Hepatic stellate cell (primary cell): ENCODE measurements at places on chromosomes 11 and 22.
A peak's percentile ranks its signal among the peaks of the same experiment; 100 is the strongest.

GRCh38 chr11:96090711-96091110 lies 166.8 kb upstream of the MTMR2 start:
- peak; percentile 41 for DNase-seq

- no peak for DNase-seq
Measured at GRCh38 chr11:44246726-44247125, 63.2 kb downstream of the ALX4 start.

DNA sequence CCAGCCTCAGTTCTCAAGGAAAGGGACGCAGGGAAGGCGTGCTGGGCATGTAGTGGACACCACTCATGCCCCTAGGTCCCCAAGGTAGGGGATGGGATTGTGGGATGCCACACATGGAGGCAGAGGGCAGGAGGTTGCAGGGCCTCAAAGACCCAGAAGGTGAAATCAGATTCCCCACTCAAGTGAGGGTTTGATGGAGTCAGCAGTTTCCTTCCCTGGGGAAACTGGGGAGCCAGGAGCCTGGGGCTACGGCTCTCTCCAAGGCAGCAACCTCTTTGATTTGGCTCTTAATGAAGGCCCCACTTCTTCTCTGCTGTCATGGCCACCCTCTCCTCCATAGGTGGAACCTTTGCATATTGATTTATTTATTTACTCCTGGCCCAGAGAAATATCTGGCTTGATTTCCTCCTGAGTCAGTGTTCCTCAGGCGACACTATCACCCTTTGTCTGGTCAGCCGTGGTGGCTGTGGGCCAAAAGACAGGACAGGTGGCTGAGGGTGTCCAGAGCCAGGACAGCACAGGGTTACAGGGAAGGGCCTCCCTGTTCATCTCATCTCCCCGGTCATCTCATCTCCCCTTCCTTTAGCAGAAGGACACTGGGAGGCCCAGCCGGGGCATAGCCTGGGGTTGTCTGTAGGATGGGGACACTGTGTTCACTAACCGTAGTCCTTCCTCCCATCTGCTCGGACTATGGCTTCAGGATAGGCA lies 9.6 kb downstream of the GNAZ start:
- DNase-seq: no peak

DNA sequence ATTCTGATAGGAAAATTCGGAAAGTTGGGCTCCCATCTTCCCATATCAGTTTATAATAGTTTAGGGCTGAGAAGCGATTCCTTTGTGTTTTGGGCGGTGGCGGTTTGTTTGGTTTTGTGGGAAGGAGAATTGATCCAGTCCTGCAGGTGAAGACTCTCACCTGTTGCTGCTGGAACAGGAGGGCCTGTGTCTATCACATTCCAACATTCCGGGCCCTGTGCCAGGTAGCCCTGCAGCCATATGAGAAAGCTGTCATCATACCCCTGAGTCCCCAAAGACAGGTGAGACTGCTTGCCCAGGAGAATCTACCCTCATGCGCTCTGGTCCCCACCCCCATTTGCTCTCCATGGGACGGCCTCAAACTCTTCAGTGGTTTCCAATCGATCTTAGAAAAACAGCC lies 62.1 kb downstream of the TRAF6 start:
- DNase-seq: no peak

DNA sequence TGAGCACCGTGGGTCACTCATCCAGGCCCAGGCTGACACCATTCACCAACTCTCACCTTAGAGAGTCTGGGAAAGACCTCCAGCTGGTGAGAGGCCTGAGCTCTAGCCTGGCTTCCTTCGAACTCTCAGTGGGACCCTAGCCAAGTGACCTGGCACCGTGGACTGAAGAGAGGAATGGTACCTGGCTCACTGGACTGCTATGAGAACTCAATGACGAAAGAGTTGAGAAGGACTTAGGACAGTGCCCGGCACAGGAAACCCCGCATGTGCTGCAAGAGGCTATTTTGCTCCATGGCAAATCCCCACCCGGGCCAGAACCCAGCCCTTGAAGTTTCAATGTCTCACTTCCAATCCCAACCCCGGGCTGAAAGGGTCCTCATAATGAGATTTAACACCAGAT lies 605 bp upstream of the RAPSN start:
- no peak for DNase-seq

DNA sequence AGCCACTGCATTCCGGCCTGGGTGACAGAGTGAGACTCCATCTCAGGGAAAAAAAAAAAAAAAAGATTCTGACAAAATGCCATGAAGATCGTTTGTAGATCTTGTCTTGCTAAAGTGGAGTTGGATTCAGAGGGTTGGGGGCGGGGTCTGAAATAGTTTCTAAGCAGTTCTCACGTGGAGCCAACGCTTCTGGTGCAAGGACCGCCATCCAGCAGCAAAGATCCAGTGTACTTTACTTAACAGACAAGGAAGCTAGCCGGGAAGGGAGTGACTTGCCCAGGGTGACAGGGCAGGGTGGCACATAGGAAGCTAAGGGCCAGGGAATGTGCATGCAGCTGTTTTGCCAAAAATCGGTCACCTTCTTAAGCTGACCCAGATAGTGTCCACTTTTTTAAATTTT lies 27.4 kb downstream of the APOL1 start:
- DNase-seq: no peak

- peak; percentile 90 for DNase-seq
Measured at GRCh38 chr22:30485362-30485988, 13.7 kb upstream of the SEC14L3 start.

DNA sequence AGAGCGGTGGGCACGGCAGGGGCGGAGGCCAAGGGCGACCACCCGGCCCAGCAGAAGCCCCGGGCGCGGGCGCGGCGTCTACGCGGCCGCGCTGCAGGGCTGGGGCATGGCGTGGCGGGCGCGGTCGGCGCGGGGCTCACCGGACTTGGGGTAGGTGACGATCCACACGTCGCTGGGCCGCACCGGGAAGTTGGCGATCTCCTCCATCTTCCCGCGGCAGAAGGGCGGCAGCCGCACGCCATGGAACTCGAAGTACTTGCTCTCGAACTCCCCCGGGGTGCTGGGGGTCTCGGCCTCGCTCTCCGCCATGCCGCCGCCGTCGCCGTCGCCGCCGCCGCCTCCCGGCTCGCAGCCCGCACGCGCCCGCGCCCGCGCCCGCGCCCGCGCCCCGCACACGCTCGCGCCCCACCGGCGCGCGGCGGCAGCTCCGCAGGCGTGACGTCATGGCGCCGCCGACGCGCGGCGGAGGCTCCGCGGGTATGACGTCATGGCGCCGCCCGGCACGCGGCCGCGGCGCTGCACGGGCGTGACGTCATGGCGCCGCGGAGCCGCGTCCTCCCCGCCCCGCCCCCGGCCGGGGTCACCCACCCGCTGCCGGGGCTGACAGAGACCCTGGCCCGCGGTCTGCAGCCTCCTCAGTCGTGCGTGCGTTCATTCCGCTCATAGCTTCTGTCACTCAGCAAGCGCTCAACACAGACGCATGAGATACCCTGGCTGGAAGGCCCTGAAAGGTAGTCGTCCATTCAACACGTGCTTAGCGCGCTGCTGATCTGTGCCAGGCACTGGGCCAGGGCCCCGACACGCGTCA lies at the start of gene SULT4A1:
Gene SULT4A1, minus strand, starts transcription at position 440 of the 808 bp plus-strand sequence. Its CDS starts 131 bp downstream, at position 309.
- no peak for DNase-seq

DNA sequence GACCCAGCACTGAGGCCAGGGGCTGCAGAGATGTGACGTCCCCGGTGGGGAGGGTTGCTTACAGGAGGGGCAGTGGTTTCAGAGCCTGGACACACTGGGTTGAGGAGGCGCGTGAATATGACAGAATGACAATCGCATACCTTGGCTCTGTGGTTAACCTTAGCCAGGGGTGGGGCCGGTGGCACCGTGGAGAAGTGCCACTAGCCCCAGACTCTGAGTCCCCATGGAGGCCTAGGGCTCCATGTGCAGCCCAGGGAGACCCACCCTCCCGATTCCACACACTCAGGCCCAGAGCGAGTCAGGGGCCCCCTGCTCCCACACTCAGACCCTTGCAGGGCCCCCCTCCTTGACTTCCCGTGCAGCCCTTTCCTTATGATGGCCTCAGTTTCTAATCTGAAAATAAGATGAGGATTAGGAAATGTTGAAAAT lies 3.6 kb upstream of the ACR start:
- no peak for DNase-seq

DNA sequence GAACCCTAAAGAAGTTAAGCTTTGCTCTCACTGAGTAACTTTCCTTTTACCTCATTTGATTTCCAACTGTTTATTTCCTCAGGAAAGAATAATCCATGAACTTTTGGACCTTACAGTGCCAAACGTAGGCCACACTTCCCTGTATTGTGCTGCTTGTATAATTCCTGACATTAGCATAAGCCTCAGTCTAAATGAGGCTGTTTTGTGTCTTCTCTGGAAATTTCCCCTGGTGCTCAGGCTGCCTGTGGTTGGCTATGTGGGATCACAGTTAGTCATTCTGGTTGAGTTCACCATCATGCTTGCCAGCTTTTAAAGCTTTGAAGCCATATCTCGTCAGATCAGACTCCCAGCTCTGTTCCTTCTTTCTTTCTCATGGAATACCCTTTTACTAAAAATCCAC lies 107.0 kb downstream of the FAM76B start:
- DNase-seq: no peak

- DNase-seq: no peak
Measured at GRCh38 chr11:45663486-45664375, 1.7 kb downstream of the CHST1 start.

- DNase-seq: no peak
Measured at GRCh38 chr22:47381240-47381639, 618.8 kb downstream of the TBC1D22A start.

GRCh38 chr22:43330178-43331068 lies 12.7 kb downstream of the SCUBE1 start:
- no peak for DNase-seq

DNA sequence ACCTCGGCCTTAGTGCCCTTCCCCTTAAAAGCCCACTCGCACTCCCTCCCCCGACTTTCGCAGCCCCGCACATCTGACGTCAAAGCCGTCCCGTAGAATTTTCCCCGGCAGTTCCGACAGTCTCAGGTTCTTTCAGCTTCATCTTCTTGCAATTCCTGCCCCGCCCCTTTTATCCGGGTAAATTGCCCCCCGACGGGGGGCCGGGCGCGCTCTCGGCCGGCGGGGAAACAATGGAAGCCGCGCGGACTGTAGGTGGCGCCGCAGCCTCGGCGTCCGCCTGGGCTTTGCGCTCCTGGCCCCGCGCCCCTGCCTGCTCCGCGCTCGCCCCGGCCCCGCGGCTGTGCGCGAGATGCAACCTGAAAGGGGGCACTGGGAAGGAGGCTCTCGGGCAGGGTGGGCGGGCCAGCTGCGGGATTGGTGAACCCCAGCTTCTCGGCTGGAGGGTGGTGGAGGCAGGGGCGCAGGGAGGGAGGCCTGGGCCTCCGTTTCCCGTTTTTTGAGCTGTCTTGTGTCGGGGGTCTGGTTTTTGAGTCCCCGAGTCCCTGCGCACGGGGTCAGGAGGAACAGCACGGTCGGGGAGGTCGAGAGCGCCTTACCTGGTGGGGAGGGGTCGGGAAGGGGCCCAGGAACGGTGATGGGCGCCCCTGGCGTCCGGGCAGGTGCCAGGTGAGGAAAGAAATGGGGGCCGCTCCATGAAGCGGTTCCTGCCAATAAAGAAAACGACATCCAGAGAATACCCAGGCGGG lies 859 bp upstream of the FGF19 start:
- peak; percentile 41 for DNase-seq

DNA sequence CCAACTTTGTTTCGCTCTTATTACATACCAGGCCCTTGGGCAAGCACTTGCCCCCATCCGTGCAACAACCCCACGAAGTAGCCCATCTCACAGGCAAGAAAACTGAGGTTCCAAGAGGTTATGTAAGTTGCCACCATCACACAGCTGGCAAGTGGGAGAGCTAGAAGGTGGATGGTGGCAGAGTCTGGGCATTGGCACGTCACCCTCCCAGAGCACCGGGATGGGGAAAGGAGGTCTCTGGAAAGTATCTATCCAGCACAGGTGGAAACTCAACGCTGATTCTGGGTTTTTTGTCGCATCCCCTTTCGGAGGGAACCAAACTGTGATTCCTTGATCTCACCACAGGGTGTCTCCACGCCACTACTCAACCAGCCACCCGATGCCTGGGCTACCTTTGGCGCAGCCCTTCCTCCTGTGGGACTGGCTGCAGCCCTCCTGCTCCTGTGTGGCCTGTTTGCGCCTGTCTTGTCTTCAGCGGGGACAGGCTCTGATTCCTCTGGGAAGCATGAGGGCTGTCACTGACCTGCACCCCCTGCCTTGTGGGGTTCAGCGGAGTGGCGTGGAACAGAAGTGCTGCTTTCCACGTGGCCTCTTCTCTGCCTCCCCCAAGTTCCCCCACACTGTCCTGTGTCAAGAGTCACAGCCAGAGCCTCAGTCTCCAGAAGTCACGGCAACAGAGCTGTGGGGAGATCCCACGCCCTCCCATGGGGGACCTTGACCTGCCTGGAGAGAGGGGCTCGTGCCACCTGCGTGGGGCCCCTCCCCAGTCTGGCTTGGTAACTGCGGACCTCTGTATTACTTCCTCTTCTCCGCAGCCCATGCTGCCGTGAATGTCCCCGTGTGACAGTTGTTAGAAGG lies 34.4 kb upstream of the TRIM29 start:
- peak; percentile 83 for DNase-seq

DNA sequence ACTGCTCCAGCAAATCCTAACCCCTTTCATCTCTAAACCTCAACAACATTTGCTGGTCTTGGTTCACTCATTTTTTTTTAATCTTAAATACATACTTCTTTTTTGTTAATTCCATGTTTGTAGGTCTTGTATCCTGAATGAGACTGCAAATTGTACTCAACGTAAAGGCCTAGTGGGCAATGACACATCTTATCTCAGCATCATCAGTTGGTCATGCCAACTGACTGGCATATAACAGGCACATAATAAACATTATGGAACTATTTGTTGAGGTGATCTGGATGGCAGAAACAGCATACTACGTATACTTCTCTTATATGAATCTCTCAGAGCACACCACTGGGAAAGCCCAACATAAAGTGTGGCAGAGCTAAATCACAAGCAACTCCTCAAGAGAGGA lies 116.7 kb downstream of the RBFOX2 start:
- no peak for DNase-seq

DNA sequence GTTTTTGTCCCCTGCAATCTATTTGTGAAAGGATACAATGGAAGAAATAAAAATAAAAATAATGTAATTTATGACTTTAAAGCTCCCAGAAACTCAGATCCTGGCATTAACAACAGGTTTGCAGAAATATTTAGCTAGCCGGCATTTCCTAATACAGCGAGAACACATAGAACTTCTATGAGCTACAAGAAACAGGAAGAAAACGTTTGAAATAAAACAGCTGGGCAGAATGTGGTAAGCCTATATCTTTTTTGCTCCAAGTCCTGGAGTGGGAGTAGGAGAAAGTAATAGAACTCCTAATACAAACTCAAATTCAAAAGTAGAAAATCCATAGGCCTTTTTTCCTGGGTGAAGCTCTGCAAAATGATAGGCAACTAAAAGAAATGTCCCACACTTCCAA lies 29.6 kb upstream of the FIBIN start:
- DNase-seq: no peak

GRCh38 chr11:94676814-94677213 lies 91.3 kb upstream of the AMOTL1 start:
- DNase-seq: no peak

DNA sequence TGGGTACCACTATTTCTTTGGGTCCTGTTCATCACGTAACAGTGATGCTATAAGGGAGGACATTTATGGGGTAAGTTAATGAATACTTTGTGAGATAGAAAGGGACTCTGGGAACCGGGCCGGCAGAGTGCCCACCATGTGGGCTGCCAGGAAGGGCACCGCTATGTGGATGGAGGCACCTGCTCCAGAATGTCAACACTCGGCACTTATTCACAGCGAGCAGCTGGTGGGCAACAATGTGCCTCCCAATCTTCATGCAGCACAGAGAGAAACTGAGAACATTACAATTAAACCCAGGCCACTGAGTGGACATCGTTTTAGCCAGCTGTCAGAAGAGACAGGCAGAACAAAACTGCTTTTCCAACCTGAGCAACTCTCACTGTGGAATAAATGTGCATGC lies 15.8 kb upstream of the ELFN2 start:
- DNase-seq: no peak
